Panc1 (cell line): ENCODE measurements at places on chromosomes 12 and 14.
A peak's percentile ranks its signal among the peaks of the same experiment; 100 is the strongest.

DNA sequence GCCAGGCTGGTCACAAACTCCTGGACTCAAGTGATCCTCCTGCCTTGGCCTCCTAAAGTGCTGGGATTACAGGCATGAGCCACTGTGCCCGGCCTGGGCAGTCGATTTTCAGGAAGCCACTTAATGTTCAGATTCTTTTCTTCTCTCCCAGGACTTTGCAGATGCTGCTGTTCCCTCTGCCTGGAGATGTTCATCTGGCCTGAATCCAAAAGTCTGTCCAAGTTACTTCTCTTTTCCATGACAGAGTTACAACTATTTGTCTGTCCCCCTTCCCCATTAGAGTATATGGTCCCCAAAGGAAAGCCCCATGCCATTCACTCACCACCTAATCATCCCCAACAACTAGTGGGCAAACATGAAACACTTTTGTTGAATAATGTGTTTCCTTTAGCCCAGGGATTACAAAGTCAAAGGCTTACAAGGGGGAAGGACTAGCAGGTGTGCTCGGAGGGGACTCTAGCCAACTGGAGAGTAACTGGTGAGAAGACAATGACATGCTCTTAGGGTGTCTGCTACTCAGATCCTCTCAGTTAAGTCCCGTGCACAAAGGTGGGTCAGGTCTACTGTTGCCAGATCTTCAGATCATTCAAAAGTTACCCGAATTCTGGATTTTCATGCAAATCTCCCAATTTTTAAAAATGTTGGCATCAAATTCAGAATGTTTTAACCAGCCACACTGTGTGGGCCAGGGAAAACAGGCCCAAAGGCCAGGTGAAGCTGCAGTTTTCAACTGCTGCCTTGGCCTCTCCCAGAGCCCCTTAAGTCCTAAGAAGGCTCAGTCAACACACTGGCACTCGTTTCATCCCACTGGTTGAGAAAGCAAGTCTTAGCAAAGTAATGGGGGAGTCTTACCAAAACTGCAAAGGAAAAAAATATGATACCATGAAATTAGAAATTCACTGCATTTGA lies 29.6 kb downstream of the NUDT4 start:
- DNase-seq = no peak

DNA sequence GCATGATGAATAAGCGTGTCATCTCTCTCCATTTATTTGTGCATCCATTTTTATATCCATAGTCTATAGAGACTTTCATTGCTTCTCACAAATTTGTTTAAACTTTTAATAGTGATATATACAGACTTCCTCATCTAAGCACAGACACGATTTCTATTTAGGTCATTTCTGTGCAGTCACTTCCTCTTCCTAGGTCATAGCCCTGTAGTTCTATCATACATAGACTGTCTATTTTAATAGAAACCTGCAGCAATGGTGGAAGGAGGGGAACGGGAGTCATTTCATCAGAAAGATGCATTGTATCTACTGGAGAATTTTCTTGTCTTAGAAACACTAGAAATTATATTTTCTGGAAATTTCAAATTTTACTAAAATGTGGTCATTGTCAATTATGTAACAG lies 133.4 kb upstream of the FGD4 start:
- DNase-seq = no peak

DNA sequence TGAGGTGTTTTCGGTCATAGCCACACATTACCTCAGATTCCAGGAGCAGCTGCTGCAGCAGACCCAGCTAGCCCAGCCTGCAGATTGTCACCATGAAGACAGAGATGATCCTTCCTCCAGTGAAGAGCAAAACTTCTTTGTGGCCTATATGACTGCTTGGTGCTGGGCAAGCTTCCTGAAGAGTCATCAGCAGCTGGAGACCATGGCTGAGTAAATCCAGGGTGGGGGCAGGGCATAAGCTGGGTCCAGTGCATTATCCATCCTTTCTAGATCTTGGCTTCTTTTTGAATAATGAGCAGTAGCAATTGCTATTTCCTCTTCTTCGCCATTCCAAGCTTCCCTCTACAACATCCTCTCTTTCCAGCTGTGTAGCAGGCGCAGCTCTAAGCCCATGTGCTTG lies 373.1 kb upstream of the DDHD1 start:
- DNase-seq = no peak

GRCh38 chr14:103310576-103311095 lies 23.4 kb upstream of the EIF5 start:
- no peak for DNase-seq

DNA sequence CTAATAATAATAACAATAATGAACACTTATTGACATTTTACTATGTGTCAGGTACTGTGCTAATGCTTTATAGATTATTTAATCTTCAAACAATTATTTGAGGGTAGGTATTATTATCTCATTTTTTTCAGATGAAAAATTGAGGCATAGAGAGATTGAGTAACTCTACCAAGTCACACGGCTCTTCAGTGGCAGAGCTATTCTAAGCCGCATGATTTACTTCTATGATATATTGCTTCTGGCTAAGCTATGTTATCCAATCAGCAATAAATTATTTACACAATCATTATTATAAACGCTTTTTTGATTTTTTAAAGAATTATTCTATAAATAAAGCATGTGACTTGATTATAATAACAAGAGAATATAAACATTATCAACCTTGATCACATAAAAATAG lies 80.0 kb downstream of the TMEM30B start:
- DNase-seq = no peak

- no peak for DNase-seq
Measured at GRCh38 chr12:6383572-6384498, at the start of gene LTBR. TSS of gene LTBR (plus strand) at chr12:6384162. CDS start at chr12:6384359, 197 bp downstream.

- no peak for DNase-seq
Measured at GRCh38 chr12:14601692-14602478, 34.2 kb upstream of the PLBD1 start.

GRCh38 chr12:75020068-75020557 lies 189.5 kb downstream of the KCNC2 start:
- DNase-seq = no peak

GRCh38 chr12:28172434-28173030 lies 17.7 kb upstream of the CCDC91 start:
- DNase-seq = peak; percentile 59

GRCh38 chr14:53458368-53458814 lies 305.3 kb upstream of the DDHD1 start:
- DNase-seq = peak; percentile 2

DNA sequence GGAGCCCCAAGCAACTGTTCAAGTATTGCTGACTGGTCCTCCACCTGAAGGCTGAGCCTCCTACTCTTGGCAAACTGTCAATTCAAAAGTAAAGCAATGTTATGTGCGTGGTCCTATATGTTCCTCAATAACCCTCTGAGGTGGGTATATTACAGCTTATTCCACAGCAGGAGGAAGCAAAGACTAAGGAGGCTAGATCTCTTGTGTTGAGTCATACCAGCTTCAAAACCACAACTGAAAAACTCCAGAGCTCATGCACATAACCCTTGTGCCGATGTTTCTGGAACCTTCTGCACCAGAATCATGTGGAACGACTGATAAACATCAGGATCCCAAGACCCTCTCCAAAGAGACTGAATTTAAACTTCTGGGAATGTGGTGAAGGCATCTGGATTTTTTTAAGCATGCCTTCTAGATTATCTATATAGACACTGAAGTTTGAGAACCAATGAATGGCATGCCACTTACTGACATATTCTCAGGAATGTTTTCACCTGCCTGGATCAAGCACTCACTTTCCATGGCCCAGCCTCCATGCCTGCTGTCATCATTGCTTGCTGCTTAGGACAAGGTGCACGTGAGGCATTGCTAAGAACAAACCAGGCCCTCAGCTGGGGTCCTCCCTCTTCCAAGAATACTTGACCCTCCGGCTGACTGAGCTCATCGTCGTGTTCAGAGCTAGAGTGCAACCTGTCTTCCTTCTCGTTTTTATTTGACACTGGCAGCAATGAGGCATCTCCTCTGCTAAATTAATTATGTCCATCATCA lies 194.7 kb downstream of the BCL11B start:
- DNase-seq = no peak

DNA sequence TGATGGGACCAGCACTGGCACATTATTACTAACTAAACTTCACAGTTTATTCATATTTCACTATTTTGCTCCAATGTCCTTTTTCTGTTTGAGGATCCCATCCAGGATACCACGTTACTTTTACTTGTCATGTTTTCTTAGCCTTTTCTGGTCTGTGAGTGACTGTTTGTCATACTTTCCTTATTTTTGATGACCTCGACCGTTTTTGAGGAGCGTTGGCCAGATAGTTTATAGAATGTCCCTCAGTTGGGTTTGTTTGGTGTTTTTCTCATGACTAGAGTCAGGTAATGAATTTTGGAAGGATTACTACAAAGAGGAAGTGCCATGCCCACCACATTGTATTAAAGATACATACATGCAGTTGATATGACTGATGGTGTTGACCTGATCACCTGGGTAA lies 199.4 kb upstream of the CCND2 start:
- no peak for DNase-seq

GRCh38 chr14:55756557-55756956 lies 176.6 kb downstream of the KTN1 start:
- DNase-seq = no peak

DNA sequence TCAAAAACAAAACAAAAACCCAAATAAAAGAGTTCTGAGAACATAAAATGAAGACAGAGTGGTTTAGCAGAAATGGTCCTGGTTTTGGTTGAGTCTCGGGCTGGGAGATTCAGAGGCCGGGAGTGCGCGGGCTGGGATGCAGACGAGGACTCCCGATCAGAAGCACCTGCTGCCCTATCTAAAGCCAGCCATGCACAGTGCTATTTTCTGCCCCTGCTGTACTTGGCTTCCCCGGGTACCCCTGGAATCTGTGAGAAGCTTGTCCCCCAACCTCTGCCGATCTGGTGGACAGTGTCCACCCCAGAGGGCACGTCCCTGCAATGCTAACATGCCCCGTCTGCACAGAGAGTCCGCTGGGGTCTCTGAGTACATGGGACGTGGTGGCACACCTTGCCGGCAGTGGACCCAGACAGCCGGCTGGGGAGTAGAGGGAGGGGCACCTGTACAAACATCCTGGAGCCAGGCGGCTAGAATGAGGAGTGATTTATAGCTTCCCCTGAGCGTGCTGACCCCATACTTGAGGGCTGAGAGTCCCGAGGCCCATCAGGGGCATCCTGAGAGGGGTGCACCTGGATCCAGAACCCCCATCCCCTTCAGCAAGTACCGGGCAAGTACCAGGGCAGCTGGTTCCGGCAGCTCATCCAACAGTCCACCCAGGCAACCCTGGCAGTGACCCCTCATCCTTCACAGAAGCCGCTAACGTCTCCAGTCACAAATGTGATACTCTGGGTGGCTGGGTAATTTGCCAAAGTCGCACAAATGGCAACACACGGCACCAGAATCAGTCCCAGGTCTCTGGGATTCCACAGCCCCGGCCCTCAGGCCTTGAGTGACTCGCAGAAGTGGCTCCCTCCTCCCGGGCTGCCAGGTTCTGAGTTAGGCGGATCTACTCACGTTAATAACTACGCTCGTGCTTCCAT lies 37.1 kb downstream of the CHGA start:
- DNase-seq = no peak

DNA sequence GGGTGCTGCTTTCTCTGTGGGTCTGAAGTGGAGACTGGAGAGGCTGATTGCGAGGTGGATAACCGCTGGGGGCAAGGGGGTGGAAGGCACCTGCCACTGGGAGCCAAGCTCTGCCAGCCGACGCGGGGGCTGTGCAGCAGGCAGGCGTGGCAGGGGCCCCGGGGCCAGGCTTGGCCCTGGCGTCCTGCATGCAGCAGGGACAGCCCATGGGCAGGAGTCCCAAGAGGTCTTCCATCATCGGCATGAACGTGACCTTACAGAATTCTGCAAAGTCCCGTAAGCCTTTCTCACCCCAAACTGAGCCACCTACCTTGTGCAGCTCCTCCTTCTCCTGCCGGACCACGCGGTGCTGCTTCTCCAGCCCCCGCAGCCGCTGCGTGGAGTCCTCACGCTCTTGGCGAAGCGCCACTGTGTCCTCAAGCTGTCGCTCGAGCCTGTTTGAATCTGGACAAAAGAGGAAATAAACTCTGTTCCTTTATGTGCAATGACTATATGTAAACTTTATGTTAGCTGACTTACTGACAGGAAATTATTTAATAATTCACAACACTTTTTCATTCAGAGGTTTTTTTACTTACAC lies 51.3 kb downstream of the AMN start:
- no peak for DNase-seq

DNA sequence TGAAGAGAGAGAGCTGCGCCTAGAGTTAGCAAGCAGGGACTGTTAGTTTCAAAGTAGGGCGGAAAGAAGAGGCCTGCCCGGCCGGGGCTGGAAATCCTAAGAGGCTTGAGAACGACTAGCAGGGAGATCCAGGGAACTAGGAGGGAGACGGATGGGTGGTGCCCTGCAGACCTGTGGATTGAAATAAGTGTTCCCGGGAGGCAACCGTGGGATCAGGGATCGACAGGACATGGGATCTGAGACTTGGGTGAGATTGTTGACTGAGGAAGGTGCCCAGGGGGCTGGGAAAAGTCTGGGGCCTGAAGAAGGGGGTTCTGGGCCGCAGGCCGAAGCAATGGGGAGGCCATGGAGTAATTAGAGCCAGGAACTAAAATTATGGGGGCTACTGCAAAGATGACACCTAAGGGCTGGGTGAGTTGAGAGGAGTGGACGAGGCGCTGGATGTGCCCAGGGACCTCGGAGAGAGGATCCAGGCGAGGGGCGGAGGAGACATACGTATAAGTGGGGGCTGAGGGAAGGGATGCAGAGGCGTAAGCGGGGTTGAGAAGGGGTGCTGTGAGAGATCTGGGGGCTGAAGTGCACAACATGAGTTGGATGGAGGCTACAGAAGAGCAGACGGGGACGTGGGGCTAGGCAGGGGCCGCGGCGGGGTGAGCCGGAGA lies 635 bp downstream of the LTA4H start:
- DNase-seq = no peak

DNA sequence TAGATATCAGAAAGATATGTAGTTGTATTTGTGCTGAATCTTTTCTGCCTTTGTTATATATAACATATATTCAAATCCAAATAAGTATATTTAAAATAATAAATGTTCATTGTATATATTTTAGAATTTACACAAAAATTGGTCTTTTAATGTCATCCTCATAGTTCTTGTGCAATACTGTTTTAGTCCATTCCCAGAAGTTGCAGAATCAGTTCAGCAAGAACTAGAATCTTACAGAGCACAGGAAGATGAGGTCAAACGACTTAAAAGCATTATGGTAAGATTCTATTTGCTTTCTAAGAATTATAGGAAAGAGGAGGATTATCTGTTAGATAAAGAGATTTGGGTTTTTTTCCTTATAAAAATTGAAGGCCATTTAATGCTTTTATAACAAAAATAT lies 51.0 kb downstream of the SCFD1 start:
- no peak for DNase-seq

DNA sequence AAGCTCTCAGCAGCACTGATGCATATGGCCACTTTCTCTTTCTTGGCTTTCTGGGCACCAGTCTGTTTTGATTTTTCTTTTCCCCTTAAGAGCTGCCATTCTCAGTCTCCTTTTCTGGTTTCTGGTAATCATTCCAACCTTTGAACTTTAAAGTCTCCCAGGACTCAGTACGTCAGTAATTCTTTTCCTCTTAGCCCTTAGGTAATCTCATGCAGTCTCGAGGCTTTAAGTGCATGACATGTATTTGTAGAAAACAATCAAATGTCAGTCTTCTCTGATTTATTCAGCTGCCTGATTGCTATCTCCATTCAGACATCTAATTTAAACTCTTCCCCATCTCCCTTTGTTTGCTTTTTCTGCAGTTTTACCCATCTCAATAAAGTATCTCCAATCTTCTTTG lies 139.1 kb upstream of the PDZRN4 start:
- DNase-seq = no peak
